ENCODE measurements at places on chromosomes 3 and 15.

GRCh38 chr3:195859846-195860411, 48.2 kb upstream of the MUC4 start:
- DNase-seq, result no peak

DNA sequence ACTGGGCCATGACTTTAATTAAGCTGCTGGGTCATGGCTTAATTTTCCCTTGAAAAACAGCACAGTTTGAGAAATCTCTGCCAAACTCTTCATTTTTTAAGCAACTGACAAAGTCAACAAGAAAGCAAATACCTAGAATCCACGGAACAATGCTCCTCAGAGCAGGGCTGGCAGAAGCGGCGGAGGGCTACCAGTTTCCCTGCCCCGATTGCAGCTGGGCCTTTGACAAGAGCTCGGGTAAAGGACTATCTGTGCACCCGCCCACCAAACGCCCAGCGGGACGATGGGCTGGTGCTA, 1.2 kb downstream of the GOLIM4 start:
- no peak for DNase-seq

DNA sequence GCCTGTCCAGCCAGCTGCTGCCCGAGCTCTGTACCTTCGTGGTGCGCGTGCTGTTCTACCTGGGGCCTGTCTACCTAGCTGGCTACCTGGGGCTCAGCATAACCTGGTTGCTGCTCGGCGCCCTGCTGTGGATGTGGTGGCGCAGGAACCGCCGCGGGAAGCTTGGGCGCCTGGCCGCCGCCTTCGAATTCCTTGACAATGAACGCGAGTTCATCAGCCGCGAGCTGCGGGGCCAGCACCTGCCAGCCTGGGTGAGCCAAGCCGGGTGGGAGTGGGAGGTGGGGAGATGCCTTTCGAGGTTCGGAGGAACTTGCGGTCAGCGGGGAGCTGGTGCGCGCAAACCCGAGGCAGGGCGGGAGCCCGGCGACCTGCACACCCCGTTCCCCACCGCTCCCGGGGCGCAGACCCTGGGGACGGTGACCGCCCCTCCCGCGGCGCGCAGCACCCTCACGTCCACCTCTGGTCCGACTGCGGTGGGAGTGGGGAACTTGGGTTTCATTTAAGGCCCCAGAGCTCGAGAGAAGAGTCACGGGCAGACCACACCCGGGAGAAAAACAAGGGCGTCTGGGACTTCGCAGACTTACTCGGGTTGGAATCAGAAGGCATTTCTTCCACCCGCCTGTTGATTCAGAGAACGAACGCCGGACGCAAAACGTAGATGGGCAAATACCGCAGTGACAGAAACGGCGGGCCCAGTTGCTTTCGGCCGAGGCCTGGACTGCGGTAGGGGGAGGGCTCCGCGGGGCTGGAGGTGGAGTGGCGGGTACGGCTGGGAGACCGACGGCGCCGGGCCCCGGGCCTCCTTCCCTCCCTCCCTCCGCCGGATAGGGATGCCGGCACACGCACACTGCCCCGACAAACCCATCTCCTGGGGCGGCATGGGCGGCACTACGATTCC, 708 bp downstream of the ESYT3 start:
- DNase-seq, result no peak

DNA sequence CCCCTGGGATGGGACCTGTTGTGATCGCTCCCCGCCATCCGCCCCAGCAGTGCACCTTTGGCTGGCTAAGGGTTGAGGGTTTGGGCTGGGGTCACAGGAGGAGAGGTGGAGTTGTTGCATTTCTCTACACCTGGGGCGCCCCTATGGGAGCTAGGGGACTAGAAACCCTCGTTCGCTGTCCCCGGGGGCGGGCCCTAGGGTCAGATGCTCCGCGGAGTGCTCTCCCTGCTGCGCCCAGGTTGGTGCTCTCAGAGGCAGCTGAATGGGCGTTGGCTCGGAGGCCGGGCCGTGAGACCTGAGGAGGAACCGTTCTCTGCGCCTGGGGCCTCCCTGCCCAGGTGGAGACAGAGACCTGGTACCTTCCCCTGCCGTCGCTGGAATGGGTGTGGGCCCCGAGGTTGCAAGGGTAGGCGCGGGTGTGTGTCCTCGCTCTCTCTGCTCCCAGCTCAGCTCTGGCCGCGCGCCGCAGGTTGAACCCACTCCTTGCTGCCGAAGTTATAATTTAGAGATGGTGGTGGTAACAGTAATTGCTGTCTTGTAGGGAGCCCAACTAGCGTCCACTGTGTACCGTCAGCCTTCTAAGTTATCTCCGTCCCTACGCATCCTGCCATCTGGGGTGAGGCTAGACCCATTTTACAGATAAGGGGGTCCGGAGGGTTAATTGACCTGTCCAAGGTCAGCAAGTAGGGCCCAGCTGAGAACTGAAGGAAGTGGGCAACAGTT, 965 bp downstream of the FLNB start:
- DNase-seq, result no peak

GRCh38 chr15:75887178-75887577, 16.5 kb upstream of the FBXO22 start:
- DNase-seq, result no peak

DNA sequence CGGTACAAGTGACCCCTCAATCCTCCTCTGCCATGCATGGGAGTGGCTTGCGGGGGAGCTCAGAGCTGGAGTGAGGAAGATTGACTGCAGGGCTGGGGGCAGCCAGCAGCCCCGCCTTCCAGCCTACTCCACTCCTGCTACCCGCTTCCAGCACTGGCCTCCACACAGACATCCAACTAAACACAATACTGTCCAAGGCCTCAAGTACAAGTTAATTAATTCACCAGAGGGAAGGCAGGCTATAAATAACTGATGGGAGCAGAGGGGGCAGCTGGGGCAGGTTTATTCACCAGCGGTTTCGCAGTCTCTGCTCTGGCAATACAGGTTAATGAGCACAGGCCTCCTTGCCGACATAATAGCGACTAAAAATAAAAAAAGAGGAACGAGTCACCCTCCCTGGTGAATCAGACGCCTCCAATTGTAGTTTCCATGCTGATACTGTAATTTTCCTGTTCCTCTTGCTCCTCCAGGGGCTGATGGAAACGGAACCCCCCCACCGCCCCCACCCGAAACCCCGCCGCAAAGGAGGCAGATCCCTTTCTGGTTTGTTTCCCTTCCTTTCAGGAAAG, 166.4 kb upstream of the TLE3 start:
- no peak for DNase-seq

DNA sequence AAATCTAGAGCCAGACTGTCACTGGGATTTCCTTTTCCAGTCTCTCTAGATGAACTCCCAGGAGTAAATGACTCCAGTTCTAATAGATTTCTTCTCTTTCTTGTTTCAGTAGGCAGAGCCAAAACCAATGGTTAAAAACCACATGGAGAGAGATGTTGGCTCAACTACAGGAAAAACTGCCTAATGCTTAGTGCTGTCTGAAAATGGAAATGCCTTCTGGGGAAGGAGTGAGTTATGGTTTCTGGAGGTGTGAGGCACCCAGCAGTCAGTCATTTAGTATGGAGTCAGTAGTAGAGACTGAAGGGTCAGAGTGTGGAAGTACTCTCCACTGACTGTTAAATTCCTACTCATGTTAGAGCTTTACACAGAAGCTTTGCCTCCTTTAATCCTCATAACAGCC, 136.7 kb downstream of the CCNL1 start:
- no peak for DNase-seq

DNA sequence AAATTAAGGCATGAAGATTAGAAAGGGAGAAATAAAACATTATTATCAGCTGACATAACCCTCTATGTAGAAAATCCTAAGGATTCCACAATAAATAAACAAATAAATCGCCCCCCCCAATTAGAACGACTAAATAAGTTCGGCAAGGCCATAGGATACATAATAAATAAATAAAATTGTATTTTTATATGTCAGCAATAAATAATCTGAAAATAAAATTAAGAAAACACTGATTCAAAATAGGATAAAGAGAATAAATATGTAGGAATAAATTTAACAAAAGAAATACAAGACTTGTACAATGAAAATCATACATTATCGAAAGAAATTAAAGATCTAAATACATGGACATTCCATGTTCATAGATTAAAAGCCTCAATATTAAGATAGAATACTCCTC, 5.1 kb downstream of the TTC23 start:
- DNase-seq, result no peak

DNA sequence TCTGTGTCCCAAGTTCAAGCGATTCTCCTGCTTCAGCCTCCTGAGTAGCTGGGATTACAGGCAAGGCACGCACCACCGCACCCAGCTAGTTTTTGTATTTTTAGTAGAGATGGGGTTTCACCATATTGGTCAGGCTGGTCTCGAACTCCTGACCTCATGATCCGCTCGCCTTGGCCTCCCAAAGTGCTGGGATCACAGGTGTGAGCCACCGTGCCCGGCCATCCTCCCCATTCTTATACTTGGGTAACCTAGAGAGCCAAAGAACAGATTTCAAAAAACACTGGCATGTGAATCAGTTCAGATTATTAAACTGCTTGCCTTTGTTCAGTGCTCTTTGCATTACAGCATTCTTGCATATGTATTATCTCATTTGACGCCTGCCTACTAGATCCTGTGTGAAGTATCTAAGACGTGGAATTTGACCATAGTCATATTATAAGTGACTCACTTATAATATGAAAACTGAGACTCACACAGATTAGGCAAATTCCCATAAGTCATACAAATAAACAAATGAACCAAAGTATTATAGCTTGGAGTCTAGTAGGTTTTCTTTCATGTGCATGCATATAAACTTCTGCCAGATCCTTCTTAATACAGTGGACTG, 123.5 kb downstream of the UNC13C start:
- no peak for DNase-seq

Measured in NCI-H2107 (cell line).